Left forelimb (tissue), 1 donor: ENCODE measurements at places on chromosomes 3 and 15.

- DNase-seq: no peak
Measured at GRCh38 chr3:140505876-140506275, 172.0 kb upstream of the TRIM42 start.

GRCh38 chr3:113896930-113897329, 50.9 kb upstream of the ZDHHC23 start:
- DNase-seq: no peak

DNA sequence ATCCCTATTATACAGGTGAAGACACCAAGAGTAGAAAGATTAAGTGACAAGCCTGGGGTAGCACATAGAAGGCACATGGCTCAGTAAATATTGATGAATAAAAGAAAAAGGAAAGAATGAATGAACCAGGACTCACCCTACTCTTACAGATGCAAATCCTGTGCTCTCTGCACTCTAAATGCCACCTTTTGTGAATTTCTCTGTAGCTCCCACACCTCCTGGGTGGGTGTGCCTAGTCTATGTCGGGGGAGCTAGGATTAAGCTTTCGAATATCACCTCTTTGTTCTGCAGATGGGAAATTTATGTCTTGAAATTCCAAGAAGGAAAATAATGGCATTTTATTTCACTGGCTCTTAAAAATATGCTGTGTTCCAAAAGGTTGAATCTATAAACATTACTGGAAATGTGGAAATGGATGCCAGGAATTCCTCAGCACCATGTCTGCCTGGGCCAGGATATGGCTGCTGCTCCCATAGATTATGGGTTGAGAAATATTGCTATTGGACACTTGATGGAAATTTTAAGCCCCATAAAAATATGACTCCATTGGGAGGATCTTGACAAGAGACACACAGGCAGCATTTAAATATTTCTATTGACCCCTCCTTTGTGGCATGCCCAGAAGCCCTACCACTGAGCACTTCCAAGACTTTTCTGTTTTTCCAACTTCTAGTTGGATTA, 43.3 kb downstream of the CCNB2 start:
- no peak for DNase-seq

GRCh38 chr3:119396870-119397269, 66.5 kb downstream of the TMEM39A start:
- no peak for DNase-seq

DNA sequence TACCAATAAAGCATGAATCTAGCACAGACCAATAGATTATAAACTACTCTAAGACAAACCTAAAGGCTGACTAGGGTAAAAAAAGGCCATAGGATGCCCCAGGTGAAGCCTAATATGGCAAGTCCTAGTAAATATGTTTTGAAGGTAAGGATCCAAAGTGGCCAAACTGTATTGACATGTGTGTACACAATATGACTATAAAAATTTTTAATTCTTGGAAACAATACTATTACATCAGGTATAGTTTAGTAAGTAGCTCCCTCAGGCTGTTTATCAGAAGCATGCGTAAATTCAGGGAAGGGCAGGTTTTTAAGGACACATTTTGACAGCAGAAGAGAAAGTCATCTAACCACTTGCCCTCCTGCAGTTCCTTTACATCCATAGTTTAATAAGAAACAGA, 18.8 kb downstream of the GNB4 start:
- DNase-seq: no peak

- no peak for DNase-seq
Measured at GRCh38 chr3:26589678-26590077, 32.9 kb upstream of the LRRC3B start.

DNA sequence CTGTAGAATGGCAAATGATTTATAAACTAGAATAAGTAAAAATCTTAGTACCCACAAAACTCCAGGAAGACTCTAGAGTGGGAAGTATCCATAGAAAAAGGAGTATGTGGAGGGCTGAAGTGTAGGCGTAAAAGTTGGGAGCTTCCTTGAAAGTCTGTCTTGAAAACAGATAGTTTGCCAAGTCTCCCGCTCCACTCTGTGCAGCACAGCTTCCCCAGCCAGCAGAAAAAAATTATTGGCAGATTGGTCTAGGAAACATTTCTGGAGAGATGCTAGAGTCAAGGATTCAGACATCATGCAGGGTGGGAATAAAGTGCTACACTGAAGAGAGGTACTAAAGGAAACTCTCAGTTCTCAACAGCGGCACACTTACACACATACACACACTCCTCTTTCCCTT, 53.4 kb upstream of the CD200R1L start:
- no peak for DNase-seq

- DNase-seq: no peak
Measured at GRCh38 chr15:87944050-87944449, 312.5 kb downstream of the NTRK3 start.
